Stimulated activated CD8-positive, alpha-beta memory T cell treated with anti-CD3 and anti-CD28 coated beads, Interleukin-7, amount 100 ng/mL, for 1 hour (primary cell): ENCODE measurements at places on chromosomes 4 and X.

- no peak for DNase-seq
These were observed 505.0 kb downstream of the ARAP2 start for GRCh38 chr4:35739308-35739707.

DNA sequence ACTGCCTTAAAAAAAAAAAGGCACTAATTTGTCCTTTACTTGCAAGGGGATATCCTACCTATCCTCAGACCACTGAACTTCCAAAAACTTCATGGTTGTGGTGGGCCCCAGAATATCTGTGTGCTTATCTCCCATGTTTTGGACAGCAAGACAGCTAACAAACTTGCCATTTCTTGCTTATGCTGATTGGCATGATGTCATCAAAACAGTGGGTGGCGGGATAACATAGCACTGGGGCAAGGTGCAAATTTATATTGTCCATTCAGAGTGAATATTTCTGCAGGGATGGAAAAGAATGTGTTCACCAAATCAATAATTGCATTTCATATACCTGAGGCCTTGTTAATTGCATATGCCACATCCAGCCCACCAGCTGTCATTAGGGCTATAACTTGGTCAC is 23.5 kb downstream of the HAUS3 start:
- DNase-seq, result no peak

- no peak for DNase-seq
These were observed 84.3 kb upstream of the C1QTNF7 start for GRCh38 chr4:15343581-15343980.

- no peak for DNase-seq
These were observed 82.4 kb upstream of the HPRT1 start for GRCh38 chrX:134377537-134377936.

DNA sequence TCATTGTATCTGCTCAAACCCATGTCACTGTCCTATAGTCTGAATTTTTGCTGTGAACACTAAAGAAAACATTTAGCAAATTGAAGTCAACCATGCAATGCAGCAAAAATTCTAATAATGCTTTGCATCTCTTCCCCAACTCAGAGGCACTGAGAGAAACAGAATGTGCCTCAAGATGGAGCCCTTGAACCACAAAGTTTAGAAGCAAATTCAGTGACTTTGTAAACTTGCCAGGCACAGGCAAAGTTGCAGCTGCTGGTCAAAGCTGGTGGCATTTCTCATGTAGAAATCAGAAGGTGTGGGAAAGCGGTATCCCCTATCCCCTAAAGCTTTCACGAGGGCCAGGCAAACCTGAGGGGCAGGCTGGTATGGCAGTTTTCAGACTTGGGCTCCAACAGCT is 121.7 kb upstream of the DIPK2B start:
- DNase-seq, result no peak

DNA sequence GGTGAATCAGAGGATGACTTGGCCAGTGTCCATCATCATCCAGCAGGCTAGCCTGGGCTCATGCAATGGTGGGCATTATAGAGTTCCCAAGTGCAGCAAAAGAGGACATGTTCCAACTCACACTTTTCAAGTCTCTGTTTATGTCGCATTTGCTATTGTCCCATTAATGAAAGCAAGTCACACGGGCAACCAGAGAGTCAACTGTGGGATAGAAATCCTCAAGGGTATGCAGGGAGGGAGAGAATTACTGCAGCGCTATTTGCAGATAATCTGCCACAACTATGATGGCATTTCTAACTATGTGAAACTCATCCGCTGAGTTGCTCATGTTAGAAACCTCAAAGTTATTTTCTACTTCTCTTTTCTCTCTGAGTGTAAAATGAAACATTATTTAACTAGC is 78.5 kb upstream of the TAB3 start:
- no peak for DNase-seq

DNA sequence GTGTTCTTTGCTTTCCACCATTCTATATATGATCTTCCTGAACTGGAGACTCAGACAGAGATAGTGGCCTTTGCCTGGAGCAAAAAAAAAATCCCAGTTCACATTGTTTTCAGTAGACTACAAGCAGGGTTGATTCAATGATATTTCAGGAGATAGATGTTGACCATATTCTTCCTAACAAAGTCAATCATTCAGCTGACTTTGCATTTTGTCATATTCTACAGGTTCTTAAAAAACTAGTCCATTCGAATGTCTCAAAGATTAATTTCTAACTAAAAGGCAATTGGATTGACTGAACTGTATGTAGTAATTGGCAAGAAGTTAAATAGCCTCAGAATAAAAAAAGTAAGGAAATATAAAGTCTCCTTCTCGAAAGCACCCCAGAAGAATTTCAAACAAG is 479.5 kb downstream of the NKX6-1 start:
- DNase-seq, result no peak

DNA sequence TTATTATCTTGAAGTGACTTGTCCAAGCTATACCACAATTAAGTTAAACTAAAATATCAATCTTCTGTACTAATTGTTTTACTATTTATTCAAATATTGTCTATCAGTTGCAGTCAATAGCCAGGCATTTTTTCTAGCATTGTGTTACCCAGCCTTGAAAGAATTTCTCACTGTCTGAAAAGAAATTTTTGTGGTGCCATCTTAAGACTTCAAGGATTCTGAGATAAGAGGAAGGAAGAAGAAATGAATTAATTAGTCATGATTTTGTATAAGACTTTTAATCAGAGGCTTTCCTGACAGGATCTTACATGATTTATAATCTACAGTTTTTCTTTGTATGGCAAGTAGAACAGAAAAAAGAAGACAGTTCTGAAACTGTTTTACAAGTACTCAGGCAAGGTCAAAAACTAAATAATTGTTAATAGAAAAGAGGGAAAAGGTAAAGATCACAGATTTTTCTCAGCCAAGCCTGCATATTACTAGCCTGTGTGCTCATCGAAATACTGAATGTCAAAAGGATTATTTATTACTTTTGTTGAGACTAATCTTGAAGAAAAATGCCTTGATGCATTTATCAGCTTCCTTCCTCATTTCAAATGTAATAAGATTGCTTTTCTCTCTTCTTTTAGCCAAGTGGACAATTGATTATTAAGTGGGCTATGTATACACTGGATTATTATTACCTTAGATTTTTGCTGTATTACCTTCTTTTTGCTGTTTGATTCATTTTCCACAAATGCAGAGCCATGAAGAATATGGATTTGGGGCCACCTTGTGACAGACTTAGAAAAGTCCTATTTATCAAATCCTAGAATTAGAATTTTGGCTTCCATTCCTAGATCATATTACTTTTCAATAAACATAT is 53.8 kb downstream of the CXCL1 start:
- no peak for DNase-seq

GRCh38 chr4:1367936-1368289 is 20.9 kb downstream of the UVSSA start:
- no peak for DNase-seq

DNA sequence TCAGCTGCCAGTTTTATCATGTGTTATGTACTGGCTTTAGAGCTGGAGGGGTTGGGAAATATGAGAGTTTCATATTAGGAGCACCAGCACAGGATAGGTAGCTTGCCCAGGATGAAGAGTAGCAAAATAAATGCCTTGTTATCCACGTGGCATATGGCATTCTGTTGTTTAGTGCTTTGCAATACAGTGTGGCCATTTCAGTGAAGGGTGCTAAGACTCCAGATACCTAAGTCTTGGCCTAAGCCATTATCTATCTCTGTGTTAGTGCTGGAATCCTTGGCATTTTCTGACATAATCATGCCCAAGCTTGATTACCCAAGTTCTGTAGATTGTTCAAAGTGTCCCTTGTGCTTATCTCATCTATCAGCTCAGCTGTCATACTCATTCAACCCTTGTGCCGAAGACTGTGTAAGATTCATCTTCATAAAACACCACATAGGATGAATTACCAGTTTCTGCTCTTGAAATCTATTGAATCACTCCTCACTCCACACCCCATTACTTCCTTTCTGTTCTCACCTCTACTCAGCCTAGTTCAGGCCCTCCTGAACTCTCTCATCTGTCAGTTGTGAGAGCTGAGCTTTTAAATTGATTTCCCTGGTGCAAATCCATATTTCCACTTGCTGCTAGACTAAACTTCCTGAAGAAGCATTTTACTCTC is 73.5 kb downstream of the CLCN5 start:
- DNase-seq, result no peak

- DNase-seq, result no peak
These were observed 34.4 kb upstream of the ZFP42 start for GRCh38 chr4:187961171-187961570.

DNA sequence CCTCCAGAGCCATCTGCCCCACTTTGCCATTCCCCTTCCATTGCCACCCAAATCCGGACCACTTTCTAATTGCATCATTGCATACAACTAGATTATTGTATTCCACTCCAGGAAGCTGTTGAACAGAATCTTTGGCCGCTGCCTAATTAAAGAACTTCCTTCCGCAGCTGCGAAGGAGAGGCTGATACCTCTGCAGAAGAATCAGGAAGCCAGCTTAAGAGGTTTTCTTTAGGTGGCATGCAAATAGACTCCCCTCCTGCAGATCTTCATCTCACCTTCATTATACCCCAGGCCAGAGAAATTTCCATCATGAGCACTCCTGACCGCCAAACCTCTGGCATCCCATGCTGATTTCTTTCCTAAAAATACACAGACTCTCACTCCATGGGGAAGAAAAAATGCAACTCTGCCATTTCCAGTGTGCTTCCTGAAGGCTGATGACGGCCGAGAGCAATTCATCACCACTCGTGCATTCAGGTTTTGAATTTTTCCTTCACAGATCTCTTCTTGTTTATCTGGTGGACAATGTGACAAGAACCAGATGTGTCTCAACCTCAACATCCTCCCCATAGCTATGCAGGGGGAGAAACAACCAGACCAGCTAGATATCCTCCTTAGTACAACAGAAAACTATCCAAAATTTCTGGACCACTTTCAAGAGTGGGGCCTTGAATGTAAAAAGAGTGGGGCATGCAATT is 31.2 kb downstream of the LGI2 start:
- no peak for DNase-seq

DNA sequence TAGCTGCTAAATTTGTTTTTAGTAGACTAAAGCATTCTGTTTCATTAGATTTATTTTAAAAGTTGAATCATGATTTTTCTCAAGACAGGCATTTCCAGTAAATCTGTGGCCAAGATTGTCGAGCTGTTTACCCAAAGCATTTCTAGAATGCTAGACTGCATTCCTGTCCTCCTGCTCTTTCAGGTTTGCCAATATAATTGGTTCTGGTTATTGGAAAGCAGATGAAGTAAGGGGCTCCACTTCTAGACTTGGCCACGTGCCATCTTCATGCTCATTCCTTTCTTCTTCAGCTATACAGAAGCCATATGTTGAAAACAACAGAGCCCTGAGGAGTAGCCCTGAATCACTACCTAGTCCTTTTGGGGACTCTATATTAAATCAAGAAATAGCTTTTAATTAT is 62.5 kb downstream of the PGRMC2 start:
- DNase-seq, result no peak

DNA sequence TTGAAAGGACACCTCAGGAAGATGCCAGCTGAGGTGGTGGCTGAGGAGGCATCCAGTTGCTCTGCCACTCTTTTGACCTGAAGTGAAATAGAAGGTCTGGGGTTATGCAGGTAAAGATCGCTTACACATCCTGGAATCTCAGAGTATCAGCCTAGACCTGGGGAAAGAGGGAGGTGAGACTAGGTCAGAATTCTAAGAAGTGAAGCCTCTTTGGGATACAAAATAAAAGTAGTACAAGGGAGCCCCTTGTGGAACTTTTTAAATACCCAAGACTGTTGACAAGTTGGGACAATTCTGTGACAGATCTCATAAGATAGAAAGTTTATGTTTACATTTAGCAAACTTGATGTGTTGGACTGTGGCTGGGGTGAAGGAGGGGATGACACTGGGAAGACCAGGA is 263.1 kb downstream of the SPRY1 start:
- DNase-seq, result no peak

GRCh38 chr4:123232439-123232838 is 164.2 kb upstream of the SPRY1 start:
- no peak for DNase-seq

- no peak for DNase-seq
These were observed 200.0 kb downstream of the PPP1R2C start for GRCh38 chrX:42577936-42578470.

DNA sequence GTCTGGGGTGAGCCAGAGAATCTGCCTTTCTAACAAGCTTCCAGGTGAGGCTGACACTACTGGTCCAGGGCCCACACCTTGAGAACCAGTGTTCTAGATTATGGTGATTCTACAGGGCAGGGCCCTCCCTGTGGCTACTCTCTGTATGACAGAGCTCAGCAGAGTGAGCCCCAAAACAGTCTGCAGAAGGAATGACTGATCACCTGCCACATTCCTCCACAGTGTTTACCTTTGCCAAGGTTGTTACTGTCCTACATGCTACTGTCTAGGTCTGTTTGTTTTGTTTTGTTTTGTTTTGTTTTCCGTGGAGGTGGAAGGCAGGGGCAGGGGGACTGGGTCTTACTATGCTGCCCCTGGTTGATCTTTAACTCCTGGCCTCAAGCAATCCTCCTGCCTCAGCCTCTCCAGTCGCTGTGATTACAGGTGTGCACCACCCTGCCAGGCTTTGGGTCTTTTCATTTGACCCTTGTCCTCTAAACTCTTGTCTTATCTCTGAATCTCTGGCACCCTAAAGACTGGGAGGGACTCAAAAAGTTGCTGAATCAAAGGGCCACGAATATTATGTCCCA is 45.1 kb downstream of the MAP7D2 start:
- no peak for DNase-seq

DNA sequence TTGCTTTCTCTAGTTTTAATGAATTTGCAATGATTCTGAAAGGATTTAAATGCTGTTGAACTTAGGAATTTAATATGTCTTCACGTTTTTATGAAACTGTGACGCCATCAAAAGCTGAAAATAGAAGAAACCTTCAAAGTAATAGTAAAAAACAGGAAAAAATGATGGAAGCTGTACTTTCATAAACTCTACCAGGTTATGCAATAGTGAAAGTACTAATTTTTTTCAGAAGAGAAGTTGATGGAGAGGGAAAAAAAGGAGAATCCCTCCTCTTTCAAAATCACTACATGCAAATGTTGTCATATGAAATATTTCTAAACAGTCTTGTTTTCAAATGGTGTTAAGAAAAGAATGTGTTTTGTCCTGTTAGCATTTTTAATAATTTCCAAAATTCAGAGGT is 73.6 kb downstream of the ZNF330 start:
- DNase-seq, result no peak

DNA sequence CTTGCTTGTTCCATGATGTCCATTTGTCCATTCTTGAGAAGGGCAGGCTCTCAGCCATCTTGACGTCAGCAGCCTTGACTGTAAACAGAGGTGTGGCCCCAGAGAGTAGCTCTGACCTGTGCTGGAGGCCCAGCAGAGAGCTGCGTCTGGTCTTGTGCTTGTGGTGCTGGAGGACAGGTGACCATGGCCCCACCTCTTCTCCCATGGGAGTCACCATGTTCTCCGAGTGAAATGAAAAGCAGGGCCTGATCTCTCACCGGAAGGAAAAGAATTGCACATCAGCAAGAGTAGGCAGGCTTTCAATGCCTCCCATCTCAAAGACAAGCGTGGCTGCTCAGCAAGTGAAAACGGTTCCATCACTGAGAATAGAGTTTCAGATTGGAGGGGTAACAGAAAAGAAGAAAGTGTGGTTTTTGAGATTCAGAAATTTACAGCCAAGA is 11.5 kb downstream of the PARM1 start:
- no peak for DNase-seq

GRCh38 chr4:27474691-27475090 is 614.0 kb downstream of the STIM2 start:
- no peak for DNase-seq

- no peak for DNase-seq
These were observed 54.4 kb upstream of the FTHL17 start for GRCh38 chrX:31126205-31126604.
